Stimulated activated CD4-positive, alpha-beta T cell treated with anti-CD3 and anti-CD28 coated beads, Interleukin-1b, Interleukin-23, amount 100 ng/mL, for 1 hour (primary cell): ENCODE measurements at places on chromosomes 4 and X.

GRCh38 chr4:98614094-98614493 lies 44.3 kb downstream of the TSPAN5 start:
- no peak for DNase-seq

DNA sequence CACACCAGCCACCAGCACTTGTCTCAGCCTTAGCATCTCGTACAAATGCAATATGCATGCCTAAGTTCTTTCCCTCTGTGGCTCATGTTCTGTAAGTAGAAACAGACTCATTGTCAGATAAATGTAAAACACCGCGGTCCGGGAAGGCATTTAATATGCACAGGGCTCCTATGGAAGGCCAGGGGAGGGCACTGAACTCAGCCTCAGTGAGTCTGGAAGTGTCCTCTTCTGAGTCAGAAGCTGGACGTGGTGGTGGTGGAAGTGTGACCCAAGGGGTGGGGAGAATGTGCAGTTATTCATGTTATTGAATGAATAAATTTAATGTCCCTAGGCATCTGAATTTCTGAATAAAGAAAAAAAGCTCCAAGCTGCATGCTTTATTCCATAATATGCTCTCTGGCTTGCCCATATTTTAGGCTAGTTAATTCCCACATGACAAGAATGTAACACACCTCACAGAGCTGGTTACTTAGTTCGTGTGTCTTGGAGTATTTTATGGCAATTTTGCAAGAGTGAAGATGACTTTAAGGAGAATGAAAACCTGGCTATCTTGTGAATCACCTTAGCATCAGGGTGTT lies 193.1 kb upstream of the GATB start:
- no peak for DNase-seq

DNA sequence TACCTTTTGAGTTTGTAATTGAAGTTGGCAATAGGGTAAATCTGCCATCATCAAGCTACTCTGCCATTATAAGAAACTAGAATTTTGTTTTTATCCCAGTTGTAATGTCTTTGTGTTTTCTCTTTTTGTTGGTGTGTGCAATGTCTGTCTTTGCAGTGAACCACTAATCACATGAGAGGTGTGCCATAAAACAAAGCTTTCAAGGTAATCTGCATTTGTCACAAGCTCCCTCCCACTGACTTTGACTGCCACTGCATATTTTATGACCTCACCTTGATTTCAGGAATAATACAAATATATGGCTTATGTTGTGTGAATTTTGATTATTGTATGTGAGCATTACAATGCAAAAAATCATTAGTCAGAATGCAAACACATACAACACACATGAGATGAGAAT lies 9.0 kb upstream of the GBA3 start:
- DNase-seq = no peak

- no peak for DNase-seq
Measured at GRCh38 chrX:6021316-6022091, 207.2 kb downstream of the NLGN4X start.

DNA sequence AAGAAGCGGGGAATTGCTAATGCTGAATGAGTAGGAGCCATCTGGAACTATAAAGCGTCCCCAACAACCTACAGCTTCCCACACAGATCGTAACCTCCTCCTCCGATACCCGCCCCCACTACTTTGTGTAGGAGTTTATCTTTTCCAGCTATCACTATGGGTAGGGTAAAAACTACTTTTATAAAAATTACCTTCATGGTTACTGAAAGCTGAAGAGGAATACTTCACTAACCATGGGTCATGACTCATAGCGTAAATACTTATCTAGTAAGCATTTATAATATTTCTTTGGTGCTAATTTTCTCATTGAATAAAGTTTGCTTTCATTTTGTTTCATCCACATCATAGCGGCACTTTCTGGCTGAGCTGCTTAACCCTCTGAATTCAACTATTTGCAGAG lies 79.4 kb upstream of the TNIP3 start:
- DNase-seq = no peak

- DNase-seq = no peak
Measured at GRCh38 chr4:14726877-14727361, 275.4 kb upstream of the CPEB2 start.
